Fibroblast of the conjunctiva (primary cell): ENCODE measurements at places on chromosomes 3 and 15.
A peak's percentile ranks its signal among the peaks of the same experiment; 100 is the strongest.

DNA sequence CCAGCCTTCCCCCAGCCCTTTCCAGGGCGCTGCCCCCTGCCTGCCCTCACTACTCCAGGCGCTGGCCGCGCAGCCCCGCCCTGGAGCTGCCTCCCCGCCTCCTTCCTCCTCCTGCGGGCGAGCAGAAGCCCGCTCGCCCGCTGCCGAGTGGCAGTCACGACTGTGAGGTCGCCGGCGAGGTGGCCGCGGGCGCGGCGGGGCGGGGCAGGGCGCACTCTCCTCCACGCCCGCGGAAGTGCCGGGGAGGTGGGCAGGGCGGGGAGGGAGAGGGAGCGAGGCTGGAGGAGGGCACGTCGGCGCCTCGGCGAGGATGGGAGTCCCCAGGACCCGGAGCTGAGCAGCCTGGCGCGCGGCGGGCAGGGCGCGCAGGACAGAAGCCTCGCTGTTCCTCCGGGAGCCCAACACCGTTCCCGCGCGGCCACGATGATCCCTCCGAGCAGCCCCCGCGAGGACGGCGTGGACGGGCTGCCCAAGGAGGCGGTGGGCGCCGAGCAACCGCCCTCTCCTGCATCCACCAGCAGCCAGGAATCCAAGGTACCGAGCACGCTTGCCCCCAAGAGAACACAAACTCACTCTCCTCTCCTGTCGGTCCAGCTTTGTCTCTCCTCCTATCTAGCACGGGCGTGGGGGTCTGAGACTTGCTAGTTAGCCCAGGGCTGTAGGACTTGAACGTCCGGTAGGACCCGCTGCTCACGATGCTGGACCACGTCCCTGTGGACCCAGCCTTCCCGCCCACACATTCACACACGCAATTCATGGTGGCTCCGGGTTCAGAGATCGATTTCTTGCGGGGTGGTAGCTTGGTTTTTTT is at the start of gene STAC:
STAC (plus strand) TSS at position 284 of the 811 bp plus-strand sequence; CDS start at position 424, 140 bp downstream.
- no peak for DNase-seq

- no peak for DNase-seq
These were observed 3.0 kb downstream of the MYL3 start for GRCh38 chr3:46860017-46860809.

DNA sequence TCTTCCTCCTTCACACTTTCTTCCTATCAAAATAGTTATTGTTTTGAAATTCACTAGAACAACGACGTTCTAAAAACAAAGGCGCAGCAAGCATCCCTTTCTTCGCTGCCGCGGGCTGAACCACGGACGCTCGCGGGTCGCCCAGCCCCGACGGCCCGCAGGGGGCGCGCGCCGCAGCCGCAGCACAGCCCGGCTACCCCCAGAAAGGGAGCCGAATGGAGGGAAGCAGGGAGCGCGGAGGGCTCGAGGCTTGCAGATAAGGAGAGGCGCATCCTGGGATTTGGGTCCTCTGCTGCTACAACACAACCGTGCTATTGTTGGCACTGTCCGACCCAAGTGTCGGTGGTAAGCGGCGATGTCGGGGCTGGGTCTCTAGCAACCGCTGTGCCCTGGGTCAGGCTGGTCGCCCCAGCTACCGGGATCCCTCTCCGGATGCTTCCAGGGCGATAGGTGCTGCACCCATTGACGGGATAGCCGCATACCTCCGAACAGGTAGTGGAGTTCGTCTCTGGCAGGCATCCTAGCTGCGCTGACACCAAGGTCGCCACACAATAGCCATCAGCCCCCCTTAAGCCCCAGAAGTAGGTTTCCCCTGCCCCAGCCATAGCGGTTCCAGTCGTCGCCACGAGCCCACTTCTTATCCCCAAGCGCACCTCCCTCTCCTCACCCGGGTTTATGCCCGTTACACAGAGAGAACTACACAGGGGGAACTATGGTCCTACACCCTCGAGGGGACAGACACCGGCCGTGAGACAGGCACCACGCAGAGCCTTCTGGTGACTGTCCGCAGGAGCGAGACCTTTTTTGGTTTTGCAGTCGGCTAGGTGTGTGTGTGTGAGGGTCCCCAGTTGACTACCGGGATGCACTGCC is 6.0 kb downstream of the ONECUT1 start:
- no peak for DNase-seq

DNA sequence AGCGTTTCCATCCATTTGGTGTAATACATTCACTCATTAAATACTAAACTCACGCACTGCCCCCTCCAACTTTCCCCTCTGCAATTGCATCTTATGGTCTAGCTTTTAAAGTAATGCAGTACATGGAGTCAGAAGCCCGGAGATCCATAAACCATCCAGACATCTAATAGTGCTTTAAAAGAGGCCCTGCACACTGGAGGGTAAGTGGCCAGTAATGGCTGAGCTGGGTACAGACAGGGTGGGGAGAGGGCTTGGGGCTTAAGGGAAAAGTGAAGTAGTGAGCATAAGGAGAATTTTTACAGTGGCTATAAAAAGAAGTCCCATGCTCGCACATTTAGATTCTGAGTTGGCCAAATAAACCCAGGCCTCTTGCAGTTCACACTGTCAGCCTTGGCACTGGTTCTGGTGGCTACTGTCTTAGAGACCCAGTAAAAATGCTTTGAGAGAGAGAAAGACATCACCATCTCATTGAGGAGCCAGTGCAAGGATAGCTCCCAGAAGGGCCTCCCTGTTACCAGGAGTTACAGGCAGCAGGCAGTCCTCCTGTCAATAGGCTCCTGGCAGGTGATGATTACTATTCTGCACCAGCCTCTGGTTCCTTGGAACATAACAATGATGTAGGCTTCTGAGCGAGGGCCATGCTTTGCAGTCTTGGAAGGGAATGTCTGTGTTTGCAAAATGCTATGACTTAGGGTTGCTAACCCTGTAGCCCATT is 112.6 kb upstream of the NEO1 start:
- DNase-seq: no peak

- DNase-seq: no peak
These were observed 299.6 kb downstream of the ULK4 start for GRCh38 chr3:41662288-41662687.

GRCh38 chr3:173371848-173372487 is 25.6 kb upstream of the NLGN1 start:
- peak; percentile 34 for DNase-seq

DNA sequence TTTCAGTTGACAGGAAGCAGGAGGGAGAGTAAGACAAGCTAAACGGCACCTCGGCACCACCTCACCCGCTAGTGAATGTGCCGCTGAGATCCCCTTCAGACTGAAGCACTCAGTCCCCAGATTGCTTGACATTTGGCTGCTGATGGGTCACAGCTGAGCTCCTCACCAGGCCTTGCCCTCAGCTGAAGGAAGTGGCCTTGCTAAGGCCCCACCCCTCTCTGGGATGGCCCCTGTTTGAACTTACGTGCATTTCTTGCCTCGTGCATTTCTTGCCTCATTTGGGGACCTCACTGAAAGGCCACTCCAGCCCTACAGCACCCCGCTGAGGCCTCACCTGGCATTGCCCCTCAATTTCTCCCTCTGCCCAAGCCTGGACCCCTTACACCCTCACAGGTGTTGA is 39.8 kb downstream of the EOGT start:
- DNase-seq: no peak

DNA sequence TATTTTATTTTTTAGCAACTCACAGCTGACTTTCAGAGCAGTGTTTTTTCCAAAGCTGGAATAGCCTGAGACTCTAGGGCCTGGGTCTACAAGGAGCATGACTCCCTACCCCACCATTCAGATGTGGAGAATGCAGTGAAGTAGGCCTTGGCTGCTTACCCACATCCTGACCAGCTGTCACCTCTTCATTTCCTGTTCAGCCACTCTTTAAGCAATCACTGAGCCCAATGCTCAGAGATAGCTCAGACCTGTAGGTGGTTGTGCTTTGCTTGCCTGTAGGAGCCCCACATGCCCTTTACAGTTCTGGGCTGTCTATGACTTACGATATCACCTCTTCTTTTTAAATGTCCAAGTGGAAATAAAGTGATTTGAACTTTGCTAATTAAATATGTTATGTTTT is 148.1 kb downstream of the NEK11 start:
- no peak for DNase-seq

DNA sequence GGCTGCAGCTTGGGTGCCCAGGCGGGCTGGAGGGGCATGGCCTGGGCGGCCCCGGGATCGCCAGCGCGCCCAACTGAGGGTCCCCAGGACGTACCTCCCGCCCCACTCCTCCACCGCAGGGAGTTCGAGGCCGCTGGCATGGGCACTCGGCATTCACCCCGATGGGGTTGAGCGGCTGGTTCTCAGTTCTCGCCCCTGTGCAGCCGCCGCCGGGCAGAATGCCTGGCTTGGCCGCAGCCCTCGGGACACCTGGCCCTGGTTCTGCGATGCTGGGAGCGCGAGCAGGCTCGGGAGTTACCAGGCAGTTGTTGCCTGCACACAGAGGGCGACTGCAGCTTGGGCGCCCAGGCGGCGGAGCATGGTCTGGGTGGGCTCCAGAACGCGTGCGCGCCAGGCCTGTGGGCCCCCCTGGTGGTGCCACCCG is 121.4 kb downstream of the LMLN start:
- no peak for DNase-seq

DNA sequence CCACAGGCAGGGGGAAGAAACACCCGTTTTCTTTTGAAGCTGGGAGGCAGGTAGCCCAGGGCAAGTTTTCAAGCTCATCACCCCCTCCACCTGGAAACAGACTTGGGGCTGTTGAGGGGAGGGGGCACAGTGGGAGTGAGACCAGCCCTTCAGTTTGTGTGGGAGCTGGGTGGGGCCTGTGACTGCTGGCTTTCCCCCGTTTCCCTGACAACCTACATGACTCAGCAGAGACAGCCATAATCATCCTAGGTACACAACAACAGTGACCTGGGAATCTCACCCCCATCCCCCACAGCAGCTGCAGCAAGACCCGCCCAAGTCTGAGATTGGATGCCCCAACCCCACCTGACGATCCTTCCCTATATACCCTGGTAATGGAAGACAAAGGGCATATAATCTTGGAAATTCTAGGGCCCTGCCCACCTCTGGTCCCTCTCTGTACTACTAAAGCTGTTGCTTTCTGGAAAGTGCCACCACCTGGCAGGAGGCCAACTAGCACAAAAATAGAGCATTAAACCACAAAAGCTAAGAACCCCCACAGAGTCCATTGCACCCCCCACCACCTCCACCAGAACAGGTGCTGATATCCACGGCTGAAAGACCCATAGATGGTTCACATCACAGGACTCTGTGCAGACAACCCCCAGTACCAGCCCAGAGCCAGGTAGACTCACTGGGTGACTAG is 422.2 kb upstream of the SGO1 start:
- DNase-seq: no peak

DNA sequence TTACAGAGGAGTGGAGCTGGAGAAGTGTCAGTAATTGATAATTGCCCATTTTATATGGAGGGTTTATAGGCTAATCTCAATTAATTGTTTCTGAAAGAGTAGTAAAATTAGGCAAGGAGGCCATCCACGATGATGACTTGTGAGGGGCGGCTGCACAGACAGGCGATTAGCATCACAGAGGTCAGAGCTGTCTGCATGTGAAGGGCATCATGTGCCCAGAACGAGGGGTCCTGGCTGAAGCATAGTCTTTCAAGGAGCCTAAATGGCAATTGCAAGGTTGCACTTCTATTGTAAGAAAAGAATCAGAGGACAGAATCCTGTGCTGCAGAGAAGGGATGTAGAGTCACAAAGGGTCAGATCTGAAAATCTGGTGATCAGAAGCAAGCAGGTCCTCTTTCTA is 196.6 kb downstream of the EBLN2 start:
- DNase-seq: no peak

GRCh38 chr3:14486460-14486859 is 53.7 kb downstream of the GRIP2 start:
- no peak for DNase-seq

GRCh38 chr15:78073046-78073787 is 4.3 kb downstream of the TBC1D2B start:
- DNase-seq: no peak

DNA sequence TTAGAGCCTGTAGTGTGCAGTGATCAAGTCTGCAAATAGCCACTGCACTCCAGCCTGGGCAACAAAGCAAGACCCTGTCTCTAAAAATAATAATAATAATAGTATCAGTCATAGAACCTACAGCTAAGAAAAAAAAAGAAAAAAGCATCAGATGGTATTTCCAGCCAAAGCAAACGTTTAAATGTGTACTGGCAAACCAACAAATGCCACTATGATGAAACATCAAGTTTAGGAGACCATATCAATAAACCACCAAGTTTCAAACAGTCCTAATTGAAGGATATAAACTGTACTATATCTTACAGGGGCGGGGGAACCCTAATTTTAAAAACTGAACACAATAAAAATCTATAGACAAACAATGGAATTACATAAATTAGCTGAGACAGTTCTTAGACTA is 6.4 kb downstream of the UBP1 start:
- no peak for DNase-seq

GRCh38 chr15:69751566-69751965 is 298.9 kb downstream of the RPLP1 start:
- no peak for DNase-seq
